Activated CD4-positive, alpha-beta T cell treated with anti-CD3 and anti-CD28 coated beads for 48 hours (primary cell): ENCODE measurements at places on chromosomes 11 and 22.

DNA sequence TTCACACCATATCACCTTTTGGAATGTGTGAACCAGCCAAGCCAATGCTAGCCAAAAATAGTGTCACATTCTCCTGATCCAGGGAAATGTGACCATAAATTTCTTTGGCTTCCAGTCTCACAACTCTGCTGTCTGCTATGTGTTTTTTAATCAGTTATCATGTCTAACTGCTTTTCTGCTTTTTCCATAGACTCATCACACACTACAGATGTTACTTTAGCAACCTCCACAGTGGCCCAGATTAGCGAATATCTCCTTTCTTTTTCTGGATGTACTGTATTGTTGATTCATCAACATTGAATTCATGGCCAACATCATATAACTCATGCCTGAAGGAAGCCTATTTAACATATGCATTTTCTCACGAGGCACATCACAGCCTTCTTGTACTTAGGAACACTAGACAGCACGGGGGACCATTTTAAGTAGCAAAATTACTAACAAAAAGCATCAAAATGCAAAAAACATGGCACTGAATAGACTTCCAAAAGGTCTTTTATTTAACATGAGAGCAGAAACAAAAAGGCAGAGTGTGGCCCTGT is 73.1 kb upstream of the POU2AF2 start:
- no peak for DNase-seq

DNA sequence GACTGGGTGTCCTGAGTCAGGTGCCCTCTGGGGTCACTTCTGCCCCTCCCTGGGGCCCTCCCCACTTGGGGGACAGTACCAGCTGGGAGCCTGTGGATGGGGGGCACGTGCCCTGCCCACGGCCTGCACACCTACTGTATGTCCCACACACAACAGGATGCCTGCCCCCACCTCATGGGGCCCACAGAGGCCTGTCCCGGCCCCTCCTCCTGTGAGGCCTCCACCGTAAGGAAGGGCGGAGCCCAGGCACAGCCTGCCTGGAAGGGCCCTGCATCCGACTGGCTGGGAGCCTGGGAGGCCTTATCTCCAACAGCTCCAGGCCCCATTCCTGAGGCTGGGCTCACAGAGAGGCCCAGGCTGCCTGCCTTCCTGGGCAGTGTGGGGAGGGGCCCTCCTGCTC is 47.8 kb downstream of the BRSK2 start:
- DNase-seq = no peak

- peak; percentile 77 for DNase-seq
Measured at GRCh38 chr22:40348025-40348658, 1.8 kb downstream of the ADSL start.

DNA sequence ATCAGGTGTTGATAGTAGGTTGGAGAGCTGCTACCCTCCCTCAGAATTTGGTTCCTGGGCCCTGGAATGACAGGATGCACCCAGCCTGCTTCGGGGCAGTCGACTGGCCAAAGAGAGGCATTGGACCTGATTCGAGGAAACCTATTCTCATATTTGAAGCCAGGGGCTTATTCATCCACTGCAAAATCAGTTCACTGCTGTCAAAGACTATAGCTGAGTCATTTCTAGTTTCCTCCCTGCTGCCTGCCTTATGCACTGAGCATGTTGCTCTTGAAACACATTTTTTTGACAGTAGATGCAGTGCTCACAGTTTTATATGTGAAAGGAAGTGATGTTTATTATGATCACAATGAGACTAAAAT is 565.4 kb downstream of the ETS1 start:
- no peak for DNase-seq

GRCh38 chr22:41822317-41823057 is 10.4 kb upstream of the SREBF2 start:
- DNase-seq = peak; percentile 44

DNA sequence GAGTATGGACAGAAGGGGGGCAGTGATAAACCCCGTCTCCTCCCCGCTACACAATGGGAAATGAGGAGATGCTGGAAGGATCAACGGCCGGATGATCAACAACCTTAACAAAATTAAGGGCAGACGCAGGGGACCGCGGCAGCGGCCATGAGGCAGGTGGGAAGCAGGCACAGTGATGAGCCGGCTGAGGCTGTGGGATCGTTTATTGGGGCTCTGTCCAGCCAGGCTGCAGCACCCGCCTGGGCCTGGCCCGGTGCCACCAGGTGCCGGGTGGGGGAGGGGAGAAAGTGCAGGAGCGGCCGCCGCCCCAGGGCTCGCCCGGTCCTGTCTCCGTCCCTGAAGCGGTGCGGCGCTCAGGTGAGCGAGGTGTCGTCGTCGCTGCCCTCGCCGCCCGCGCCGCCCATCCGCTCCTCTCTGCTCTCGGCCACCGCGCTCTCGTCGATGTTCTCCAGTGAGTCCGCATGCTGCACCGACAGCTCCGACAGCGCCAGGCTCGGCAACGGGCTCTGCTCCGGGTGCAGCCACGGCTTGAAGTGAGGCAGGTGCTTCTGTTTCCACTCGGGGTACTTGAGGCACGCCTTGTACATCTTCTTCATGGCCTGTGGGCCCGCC is 2.4 kb upstream of the ARAP1 start:
- no peak for DNase-seq

DNA sequence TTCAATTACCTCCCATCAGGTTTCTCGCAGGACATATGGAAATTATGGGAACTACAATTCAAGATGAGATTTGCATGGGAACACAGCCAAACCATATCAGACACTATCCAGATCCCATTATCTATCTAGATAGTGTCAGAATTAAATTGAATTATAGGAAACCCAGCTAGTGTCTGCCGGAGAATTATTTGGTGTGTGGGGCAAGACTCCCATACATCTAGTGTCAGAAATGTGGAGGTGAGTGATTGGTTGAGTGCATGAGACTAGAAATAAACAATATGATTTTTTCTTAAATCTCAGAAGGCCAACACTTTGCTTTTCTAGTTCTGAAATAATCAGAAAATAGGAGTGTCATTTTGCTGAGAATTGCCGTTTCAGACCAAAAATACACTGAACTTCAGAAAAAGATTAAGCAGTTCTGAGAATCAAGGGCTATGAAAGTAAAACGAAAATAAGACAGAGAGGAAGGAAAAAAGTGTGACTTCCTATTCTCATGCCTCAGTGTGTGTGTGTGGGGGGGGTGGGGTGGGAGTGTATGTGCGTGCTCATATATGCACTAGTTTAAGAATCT is 21.3 kb downstream of the CASP12 start:
- DNase-seq = no peak

GRCh38 chr11:13152264-13152663 is 125.3 kb upstream of the BMAL1 start:
- no peak for DNase-seq

DNA sequence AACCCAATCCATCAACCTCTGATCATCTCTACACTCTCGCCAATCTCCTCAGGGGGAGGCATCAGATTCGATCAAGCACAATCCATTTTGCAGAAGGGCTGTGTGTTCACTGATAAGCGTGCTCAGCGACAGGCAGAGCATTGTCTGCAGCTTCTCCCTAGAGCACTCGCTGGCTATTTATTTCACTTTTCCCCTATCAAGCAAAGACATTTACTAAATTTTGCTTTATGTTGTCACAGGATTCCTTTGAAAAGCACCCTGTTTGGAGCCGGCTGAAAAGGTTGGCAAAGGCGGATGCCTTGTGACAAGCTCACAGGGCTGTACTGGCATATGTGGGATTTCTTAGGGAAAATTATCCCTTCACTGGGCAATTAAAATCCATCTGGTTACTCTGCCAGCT is 1381.5 kb upstream of the TENM4 start:
- no peak for DNase-seq

- no peak for DNase-seq
Measured at GRCh38 chr22:29147331-29147899, 58.3 kb upstream of the EMID1 start.

DNA sequence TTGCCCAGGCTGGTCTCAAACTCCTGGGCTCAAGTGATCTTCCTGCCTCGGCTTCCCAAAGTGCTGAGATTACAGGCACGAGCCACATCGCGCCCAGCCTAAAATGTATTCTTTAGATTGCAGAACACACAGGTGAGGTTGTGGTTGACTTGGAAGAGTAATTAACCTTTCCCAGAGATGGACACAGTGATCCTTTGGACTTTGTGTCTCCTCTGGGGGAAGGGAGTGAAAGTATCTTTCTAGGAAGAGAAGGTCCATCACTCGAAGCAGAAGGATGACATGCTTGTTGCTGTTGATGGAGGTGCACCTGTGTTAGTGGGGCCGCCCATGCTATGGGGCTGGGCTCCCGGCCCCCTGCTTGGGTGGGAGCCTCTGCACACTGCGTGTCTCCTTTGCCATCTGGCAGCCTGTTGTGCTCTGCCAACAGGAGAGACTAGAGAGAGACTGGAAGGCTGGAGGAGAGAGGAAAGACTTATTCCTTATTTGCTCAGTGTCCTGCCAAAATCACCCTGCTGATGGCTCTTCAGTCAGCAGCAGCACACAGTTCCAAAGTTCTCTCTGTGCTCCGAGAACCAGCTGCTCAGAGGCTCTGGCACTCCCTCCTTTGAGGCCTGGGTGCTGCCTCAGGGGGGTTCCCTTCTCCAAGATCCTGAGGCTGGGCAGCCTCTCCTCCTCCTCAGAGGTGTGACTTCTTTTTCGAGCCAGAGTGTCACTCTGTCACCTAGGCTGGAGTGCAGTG is 33.1 kb upstream of the CYB5R3 start:
- no peak for DNase-seq

- no peak for DNase-seq
Measured at GRCh38 chr11:126444072-126444471, 88.6 kb downstream of the ST3GAL4 start.

DNA sequence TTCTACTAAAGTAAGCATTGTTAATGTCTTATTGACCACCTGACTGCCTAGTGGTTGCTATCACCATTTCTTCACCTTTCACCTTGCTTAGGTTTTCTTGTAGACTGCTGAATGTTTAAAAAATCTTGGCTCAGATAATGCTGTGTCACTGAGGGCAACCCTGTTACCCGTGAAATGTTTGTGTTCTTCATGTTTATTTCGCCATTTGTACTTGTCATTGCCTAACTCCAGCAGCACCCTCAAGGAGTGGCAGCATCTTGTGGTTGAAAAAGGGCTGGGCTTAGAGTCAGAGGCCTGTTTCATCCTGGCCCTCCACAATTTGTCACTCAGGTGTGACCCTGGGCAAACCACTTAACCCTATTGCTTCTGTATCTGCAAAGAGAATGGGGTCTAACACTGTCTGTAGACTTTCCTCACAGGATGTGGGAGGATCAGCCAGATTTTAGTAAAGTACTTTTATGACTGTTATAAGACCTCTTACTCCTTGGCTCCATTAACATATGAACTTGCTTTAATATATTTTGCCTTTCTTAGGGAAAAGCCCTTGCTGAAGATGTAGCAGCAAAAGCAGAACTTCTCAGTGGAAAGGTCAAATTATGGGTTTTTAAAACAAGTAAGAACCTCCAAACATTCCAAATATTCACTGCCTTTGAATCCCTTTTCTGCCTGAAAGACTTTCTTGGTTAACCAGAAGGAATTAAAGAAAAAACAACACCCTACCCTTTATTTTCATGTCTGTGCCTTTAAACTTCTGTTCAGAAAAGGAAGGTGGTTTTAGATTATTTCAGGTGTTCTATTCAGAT is 154.5 kb upstream of the C11orf87 start:
- no peak for DNase-seq

- peak; percentile 41 for DNase-seq
Measured at GRCh38 chr22:47918276-47918921, 1155.9 kb downstream of the TBC1D22A start.

GRCh38 chr11:128116885-128117284 is 470.5 kb downstream of the ETS1 start:
- DNase-seq = no peak

DNA sequence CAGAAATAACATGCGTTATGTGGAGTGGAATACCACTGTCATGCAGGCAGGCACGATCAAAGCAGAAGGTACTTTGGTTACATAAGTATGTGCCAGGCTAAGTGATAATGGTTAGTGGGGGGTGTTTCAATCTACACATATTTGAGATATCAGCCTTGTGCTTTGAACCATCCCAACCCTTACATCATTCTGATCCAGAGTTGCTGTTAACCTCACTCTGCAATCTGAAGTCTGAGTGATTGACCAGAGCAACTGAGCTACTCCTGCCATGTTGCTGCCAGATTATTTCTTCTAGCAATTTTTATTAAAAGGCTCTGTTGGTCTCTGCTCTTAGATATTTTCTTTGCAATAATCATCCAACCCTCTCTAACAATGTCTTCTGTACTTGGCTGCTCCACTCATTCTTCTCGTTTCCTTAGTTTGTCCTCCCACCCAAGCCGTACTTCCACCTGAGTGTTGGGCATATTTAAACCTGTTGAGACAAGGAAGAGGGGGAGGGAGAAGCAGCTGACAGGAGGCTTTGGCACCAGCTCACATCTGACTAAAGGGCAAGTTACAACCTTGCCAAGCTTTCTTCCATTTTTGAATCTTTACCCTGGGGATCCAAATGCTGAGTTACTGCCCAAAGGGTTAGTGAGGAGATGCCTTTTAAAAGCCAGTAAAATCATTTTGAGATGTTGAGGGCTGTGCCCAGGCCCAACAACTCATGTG is 114.1 kb upstream of the SESN3 start:
- DNase-seq = no peak

- DNase-seq = no peak
Measured at GRCh38 chr11:68683536-68684384, 584 bp upstream of the GAL start.

- DNase-seq = no peak
Measured at GRCh38 chr11:27057091-27057780, 16.6 kb downstream of the BBOX1 start.

DNA sequence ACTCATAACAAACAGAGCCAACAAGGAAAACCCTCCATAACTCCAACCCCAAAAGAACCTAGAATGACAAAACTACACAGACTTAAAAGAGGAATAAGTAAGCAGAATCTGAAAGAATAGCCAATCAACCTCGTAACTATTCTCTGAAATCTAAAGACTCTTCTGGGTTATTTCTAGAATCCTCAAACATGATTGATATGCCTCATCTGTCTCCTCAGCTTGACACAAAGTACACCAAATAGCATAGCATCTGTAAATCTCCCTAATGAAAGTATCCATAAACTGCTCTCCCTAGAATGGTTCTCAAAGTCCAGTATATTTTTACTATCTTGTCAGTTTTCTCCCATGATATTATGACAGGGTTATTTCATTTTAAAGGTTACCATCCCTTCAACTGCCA is 195.0 kb downstream of the TTC28 start:
- DNase-seq = no peak

GRCh38 chr11:128693416-128693712 is 508 bp upstream of the FLI1 start:
- no peak for DNase-seq

DNA sequence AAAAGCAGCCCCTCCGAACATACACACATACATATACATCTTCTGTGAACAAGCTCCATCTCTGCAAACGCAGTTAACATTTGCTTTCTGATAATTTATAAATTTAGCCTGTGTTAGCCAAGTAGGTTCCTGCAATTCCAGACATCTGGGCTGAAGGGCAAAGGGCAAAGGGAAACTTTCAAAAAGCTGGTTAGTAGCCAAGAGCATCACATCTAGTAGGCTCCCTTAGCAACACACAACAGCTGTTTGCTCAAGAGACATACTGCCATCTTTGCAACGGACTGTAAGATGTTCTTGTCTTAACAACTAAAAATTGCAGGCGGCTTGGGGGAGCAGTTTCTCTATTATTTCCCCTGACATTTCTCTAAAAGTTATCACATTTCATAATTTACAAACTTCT is 134.9 kb downstream of the RBFOX2 start:
- no peak for DNase-seq

GRCh38 chr22:46077669-46078099 is 72.6 kb upstream of the PPARA start:
- no peak for DNase-seq
